ENCODE measurements at places on chromosomes 7 and 10.

GRCh38 chr7:85773116-85773728 is 586.4 kb upstream of the SEMA3D start:
- DNase-seq, result no peak

DNA sequence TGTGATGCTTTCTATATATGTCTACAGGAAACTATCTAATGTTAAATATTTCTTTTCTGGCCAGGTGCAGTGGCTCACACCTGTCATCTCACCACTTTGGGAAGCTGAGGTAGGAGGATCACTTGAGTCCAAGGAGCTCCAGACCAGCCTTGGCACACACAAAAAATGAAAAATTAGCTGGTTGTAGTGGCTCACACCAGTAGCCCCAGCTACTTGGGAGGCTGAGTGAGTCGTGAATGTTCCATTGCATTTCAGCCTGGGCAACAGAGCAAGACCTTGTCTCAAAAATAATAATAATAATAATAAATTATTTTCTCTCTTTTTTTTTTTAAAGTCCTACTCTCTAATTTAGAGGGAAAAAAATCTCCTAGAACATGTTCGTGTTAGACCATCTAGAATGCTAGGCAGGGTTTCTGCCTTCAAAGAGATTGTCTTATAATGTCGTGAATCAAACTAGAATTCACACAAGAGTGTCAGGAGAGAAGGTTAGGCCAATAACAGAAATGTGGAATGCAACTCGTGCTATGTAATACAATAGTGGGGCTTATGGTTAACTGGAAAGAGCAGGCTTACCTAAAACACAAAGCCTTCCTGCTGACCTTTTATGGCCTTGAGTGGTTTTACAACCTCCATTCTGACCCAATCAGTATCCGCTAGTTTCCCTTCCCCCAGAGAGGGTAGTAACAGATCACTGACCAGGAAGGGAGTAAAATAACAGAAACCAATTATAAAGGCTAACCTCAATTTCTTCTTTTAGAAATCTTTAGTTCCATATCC is 46.3 kb downstream of the MYOF start:
- DNase-seq, result no peak

DNA sequence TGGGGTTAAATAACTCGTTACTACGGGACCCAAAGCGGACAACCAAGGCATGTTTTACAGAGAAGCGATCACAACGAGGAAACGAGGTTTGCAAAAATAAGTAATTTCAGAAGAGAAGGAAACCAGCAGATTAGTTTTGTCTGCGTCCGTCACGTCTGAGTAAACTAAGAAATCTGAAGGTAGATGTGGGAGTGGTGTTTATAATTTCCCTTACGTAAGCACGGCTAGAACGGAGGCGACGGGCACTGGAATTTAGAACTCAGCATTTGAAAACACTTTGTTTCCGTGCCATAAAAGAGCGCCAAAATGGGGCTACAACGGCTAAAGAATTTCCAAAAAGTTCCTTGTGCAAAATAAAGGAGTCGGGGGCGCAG is 718 bp upstream of the UMAD1 start:
- DNase-seq, result peak; percentile 41

DNA sequence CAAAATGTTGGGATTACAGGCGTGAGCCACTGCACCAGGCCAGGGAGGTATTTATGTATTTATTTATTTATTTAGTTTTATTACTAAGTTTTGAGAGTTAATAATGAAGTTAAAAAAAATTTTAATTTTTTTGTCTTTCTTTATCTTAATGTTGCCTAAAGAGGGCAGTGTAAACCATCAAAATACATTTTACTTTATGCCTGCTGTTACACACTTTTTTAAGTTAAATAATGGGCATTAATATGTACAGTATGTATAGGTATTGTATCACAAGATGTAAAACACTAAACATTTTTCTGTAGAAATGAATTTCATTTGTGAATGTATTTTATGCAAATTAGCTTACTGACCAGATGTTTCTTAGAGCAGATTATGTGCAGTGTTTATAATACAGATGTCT is 129.4 kb downstream of the AASS start:
- DNase-seq, result no peak

- no peak for DNase-seq
Measured at GRCh38 chr10:131806646-131807317, 94.0 kb upstream of the PPP2R2D start.

- DNase-seq, result no peak
Measured at GRCh38 chr7:26284995-26285632, 6.5 kb upstream of the SNX10 start.

DNA sequence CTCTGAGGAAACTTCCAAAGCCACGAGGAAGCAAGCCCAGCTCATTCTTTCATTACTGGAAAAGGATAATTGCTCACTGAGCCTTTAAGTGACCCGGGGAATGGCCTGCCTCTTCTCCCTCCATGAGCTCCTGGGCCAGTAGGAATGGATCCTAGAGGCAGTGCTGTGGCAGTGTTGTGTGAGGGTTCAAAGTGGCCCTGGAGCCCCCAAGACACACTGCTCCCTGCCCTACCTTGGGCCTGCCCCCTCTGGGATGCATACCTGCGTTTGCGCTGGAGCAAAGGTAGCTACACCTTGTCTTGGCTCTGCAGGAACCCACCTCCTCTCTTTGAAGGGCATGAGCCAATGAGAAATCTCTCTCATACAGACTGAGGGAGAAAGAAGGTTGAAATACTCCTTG is 115.8 kb upstream of the ANLN start:
- DNase-seq, result no peak

DNA sequence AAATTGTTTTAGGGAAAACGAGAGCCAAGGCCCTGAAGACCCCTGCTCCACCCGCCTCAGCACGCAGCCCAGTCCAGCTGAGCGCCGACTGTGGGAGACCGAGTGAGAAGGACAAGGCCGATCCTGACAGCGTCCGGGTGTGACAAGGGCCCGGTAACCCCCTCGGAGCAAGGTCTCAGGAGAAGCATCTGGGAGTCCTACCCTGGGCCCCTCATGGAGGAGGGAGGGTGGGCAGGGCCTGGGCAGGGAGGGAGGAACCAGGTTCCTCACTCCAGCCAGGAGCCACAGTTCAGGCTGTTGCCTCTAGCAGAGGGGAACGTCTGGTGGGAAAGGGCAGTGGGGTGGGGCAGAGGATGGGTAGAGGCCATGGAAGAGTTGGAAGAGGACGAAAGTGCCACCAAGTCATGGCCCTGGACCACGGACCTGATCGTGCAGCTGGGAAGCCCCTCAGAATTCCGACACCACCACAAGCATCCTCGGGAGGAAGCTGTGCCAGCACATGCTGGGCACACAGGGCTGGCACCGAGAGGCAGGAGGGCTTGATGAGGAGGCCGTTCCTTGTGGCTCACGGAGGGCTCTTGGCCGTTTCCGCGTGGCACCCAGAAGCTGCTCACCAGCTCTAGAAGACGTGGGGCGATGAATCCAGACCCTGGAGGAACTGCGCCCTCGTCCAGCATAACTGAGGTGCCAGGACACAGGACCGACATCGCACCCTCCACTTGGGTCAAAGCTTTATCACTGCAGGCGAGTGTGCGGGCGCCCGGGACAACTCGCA is 2.2 kb upstream of the KNDC1 start:
- no peak for DNase-seq

- DNase-seq, result no peak
Measured at GRCh38 chr7:39228946-39229345, 251.2 kb downstream of the POU6F2 start.

All from NCI-H2171 (cell line).